ENCODE measurements at places on chromosomes 3 and 15.

- DNase-seq, result peak; percentile 59
Measured at GRCh38 chr3:100932491-100932890, 60.7 kb downstream of the ABI3BP start.

DNA sequence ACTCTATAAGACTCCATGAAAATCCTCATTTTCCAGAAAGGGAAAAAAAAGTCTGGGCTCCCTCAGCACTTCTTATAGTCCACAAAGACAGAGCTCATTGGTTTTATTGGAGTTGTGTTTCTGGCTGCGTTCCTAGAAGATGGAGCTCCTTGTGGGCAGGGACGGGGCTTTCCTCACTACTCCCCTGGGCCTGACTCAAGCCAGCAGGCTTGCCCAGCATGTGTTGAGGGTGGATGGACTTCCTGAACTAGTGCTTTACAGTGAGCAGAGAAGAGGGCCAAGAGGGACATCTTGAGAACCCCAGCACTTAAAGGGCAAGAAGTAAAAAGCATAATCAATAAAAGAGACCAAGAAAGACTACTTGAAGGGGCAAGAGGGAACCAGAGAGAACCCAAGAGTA is 43.2 kb upstream of the EPHB1 start:
- no peak for DNase-seq

GRCh38 chr3:63762934-63763550 is 56.1 kb upstream of the C3orf49 start:
- DNase-seq, result peak; percentile 46

GRCh38 chr3:157075693-157076420 is 84.1 kb downstream of the CCNL1 start:
- no peak for DNase-seq

- DNase-seq, result no peak
Measured at GRCh38 chr15:51600114-51600513, 22.5 kb downstream of the DMXL2 start.

DNA sequence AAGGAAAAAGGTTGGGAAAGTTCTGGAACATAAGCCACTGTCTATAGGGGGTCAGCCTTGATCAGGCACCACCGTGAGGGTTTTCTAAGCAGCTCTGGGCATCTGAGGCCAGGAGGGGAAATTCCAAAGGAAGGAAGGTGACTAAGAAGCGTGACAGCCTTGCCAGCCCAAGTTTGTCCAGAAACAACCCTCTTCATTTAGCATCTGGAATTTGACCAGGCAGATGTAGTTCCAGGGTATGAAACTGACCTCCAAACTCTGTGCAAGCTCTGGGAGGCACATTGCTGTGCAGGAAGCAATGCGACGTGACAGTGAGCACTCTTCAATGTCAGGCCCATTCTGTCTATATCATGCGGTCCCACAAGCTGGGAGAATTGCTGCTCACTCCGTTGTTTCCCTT is 85.4 kb upstream of the TPM1 start:
- DNase-seq, result no peak

GRCh38 chr15:29037997-29038705 is 152.4 kb downstream of the APBA2 start:
- DNase-seq, result no peak

- peak; percentile 98 for DNase-seq
Measured at GRCh38 chr3:107208100-107208499, 169.1 kb upstream of the CCDC54 start.

DNA sequence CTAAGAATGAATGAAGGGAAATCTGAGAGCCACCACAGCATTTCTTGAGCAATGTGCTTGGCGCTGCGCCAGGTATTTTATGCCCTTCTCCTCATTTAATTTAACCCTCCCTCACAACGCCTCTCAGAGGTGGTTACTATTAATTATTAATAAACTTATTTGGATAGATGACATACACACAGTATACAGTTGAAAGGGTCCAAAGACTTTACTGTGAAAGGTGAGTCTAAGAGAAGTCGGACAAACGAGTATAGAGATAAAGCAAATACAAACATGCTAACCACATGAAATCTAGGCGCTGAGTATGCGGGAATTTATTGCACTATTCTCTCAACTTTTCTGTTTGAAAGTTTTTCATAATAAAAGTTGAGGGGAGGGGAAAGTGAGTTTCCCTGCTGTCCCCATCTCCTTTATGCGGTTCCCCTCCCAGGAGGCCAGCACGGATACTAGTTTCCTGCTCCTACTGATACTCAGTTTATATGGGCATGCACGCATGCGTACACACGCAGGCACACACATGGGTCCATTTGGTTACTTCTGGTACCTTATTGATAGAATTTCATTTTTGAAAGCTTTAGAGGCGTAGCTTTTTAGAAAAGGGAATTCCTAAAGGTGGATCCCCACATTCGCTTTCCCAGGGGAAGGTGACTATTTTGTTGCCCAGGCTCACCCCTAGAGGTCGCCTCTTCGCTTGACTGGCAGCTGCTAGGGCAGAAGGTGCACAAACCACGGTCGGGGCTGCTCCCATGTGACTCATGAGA is 28.5 kb upstream of the KCTD6 start:
- peak; percentile 90 for DNase-seq

- no peak for DNase-seq
Measured at GRCh38 chr3:121895121-121895520, 920 bp downstream of the SLC15A2 start.

GRCh38 chr3:175404027-175404426 is 544.9 kb downstream of the NAALADL2 start:
- peak; percentile 47 for DNase-seq

GRCh38 chr3:49263159-49263889 is 13.7 kb downstream of the C3orf62 start:
- peak; percentile 12 for DNase-seq

GRCh38 chr3:39548282-39548681 is 80.8 kb downstream of the MOBP start:
- DNase-seq, result no peak

DNA sequence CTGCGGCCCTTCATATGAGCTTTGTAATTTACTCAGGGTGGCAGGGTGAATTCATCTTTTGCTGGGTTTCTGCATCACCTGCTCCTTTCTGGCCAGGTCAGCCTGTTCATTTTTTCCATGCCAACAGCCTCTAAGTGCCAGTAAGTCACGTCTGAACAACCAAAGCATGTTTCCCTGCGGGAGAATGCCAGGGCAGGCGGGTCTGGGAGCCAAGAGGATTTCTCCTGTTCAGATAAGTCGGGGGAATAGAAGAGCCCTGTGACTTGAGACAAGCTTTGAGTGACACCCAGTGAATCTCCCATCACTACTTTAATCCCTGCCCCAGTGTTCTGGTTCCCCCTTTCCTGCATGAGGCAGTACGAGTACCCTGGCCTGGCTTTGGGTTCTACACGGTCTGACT is 153.1 kb downstream of the PGPEP1L start:
- DNase-seq, result no peak

DNA sequence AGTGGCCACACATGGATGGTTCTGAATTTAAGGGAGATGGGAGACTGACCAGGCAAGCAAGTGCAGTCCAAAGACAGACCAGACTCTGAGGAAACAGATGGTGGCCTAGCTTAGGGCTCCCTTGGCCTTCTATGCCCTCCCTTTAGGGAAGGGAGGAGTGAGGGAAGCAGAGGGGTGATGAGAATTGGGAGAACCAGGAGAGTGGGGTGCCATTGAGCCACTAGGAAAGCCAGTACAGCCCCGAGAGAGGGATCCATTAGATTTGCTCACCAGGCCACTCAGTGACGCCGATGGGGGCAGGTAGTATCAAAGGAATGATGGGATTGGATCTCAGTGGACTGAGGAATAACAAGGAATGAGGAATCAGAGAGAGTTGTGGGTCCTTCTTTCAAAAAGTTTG is 30.4 kb upstream of the HERC1 start:
- DNase-seq, result no peak

DNA sequence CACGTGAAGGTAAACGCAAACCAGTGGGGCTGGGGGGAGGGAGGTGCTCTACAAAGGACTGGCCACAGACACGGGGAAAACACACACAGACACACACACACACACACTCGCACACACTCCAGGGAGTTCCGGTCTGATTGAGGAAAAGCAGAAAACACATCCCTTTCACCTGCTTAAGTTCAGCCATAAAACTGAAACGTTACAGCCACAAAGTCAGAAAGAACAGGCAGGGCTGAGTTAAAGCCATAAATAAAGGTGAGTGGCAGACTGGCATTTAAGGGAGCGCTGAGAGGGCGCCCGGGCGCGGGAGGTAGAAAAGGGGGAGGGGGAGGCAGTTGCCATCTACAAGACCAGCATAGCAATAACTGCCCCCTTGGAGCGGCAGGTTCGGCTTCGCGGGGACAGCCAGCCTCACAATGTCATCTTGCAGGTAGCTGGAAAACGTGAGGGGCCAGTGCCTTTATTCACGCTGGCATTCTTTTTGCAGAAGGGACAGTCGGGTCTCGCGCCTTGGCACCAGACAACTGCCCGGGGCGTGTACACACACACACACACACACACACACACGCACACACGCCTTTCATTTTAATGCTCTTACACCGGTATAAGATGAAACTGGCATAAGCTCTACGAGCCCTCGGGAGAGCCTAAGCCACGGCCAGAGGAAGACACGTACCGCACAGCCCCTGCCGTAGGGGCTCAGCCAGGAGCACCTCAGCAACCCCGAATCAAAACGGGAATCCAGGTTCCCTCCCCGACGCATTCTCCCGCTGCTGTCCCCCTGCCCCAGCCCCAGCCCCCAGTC is 866 bp downstream of the TNIK start:
- DNase-seq, result peak; percentile 48

DNA sequence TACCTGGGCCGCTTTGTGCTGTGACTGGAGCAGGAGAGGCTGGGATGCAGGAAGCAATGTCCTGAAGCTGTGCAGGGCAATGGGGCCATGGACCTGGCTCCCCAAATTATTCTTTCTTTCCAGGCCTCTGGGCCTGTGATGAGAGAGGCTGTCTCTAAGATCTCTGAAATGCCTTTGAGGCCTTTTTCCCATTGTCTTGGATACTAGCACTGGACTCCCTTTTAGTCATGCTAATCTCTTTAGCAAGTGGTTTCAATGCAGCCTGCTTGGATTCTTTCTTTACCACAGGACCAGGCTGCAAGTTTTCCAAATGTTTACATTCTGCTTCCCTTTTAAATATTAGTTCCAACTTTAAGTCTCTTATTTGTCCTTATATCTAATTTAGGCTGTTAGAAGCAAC is 64.8 kb upstream of the SGO1 start:
- DNase-seq, result no peak

DNA sequence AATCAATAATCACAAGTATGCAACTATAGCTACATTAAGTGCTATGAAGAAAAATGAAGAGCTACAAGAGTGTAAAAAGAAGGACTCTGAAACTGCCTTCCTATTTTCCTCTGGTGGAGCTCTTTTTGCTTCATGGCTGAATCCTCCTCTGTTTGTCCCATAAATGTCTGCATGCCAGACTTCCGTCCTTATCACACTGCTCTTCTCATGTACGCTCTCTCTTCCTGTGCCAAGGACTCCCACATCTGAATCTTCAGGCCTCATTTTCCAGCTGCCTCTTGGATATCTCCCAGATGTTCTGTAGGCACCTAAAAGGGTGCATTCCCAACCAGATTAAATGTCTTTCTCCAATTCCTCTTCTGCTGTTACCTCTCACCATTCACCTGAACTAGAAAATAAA is 123.7 kb downstream of the MECOM start:
- no peak for DNase-seq

- no peak for DNase-seq
Measured at GRCh38 chr3:185949515-185949914, 11.7 kb upstream of the TRA2B start.

DNA sequence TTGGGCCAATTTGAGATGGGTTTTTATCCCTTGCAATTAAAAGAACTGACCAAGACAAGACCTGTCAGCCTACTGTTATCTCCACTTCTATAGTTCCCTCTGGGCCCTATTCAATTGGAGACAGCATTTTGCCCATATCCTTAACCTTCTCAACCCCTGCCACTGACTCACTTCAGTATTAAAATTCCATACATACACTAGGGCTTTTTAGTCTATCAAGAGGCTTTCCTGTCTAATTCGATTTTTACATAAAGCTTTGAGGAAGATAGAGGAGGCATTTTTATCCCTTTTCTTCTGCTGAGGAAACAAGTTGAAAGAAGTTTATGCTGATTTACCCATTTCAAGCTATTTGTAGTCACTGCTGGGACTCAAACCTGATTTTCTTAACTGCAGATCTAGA is 51.1 kb downstream of the GTF2E1 start:
- no peak for DNase-seq

Data from fibroblast of lung (primary cell).